Smooth muscle cell of the umbilical artery (primary cell): ENCODE measurements at places on chromosomes 12 and 14. TPM values are rescaled to one million over a fixed set of nuclear protein-coding genes. Genes with fewer than 3 reads are reported as not detected.

Gene TRHDE
- total RNA-seq = 49.7 and 78.4 TPM in 2 replicates

Gene DHH
- total RNA-seq = 0.05 TPM in 1 of 2 replicates, not detected in the other

Gene TMTC1
- total RNA-seq = 8.9 and 20.5 TPM in 2 replicates

Gene GYS2
- total RNA-seq = not detected in 2 replicates

Gene NKX2-1
- total RNA-seq = not detected in 2 replicates

Gene AQP2
- not detected in 2 replicates for total RNA-seq

Gene FAM90A1
- under 0.01 and 0.09 TPM in 2 replicates for total RNA-seq

Gene APOLD1
- total RNA-seq = 3.0 and 4.5 TPM in 2 replicates

Gene SEL1L
- 159 and 185 TPM in 2 replicates for total RNA-seq

Gene SLCO1B1
- total RNA-seq = not detected in 2 replicates

Gene ASB2
- total RNA-seq = 2.1 and 4.2 TPM in 2 replicates

Gene KSR2
- total RNA-seq = under 0.01 TPM in 2 replicates

Gene APOF
- not detected in 2 replicates for total RNA-seq
